ENCODE measurements at places on chromosomes 7 and 10.
A peak's percentile ranks its signal among the peaks of the same experiment; 100 is the strongest.

GRCh38 chr7:102376964-102377466 lies 19.1 kb upstream of the PRKRIP1 start:
- no peak for DNase-seq

DNA sequence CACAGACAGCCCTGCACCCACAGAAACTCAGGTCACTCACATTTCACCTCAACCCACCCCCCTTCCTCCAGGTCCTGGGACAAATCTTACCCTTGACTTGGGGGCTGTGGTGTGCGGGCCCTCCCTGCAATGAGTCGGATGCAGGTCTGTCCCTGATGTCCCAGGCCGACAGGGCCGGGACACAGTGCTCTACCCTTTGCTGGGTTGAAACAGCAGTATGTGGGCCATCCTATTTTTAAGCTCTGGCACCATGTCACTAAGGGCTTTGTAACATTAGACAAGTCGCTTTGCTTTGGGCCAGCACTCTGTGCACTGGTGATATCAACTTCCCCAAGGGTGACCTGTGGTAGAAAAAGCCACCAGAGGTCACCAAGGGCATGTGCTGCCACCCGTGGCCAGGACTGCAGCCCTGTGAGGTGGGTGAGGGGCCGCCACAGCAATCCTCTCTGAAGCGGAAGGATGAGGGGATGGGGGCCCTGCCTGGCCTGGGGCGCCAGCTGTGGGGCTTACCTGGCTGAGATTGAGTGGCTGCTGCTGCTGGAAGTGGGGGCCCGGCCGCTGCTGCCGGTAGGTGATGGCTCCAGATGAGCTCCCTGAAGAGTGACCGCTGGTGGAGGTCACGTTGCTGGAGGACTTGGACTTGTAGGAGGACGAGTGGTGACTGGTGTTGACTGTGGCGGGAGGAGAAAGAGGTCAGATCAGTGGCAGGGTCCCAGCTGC lies 51.3 kb downstream of the CLEC2L start:
- DNase-seq: no peak

- DNase-seq: no peak
Observed at GRCh38 chr10:98971464-98971863, 264.2 kb downstream of the HPSE2 start.

DNA sequence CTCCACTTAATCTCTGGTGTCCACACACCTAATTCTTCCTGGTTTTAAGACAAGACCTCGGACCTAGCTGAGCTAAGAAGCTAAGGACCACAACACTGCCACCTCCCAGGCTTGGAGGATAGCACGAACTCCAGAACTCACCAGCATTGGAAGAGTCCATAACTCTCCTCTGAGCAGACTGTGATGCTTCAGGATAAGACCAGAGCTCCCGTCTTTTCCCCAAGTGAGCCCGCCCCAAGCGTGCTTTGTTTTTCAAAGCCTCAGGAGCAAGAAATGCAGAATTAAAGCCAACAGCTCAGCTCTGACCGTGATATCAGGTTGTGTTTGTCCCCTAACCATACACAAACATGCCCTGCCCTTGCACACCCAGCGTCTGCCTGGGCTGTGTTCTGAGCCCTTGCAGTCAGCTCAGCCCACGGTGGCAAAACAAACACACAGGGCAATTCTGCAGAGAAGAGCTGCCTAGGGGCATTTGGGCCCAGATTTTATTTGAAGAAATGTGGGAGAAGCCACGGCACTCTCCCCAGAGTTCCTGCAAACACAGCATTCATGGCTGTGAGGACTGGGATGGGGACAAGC lies 145.4 kb downstream of the WDR11 start:
- DNase-seq: no peak

GRCh38 chr10:102616066-102616770 lies 28.1 kb upstream of the TRIM8 start:
- DNase-seq: no peak

GRCh38 chr7:135597181-135597925 lies 39.6 kb downstream of the NUP205 start:
- no peak for DNase-seq

DNA sequence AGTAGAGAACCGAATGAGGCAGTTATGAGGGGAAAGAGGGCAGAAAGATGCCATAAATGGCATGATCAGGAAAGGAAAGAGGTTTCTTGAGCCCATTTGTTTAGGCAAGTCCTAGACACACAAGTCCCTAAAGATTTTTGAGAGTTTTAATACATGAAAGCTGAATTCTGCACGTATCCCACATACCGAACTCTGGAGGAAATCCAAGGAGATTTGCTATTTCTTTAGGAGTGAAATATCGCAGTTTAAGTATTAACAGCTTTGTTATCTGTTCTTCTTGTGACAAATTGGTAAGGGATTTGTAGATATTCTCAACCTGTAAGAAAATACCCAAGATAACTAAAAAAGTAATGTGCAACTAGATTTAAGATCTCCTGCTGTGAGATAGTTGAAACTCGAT lies 23.7 kb upstream of the CUBN start:
- DNase-seq: no peak

GRCh38 chr10:75038335-75038734 lies 73.1 kb upstream of the SAMD8 start:
- DNase-seq: no peak

DNA sequence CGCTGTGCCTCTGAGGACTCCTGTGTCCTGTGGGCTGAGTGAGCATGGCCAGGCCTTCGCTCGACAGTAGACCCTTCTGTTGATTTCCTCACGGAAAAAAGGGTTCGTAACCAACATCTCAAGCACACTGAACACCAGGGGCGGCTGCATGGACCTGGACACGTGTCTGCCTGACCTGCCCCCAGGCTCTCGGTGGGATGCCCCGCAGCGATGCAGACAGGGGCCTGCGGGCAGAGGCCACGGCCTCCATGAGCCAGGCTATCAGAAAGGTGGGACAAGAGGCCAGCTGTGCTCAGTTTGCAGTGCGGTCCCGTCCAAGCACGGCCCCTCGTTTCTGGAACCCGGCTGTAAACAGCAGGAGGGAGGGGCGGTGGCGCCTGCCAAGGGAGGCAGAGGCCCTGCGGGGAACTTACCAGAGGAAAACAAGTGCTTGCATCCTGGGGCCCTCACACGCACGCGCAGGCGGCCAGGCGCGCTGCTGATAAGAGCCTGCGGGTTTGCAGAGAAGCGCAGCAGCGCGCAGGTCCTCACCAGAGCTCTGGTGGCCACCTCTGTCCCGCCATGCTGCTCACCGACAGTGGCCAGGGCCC lies 10.6 kb downstream of the GPR146 start:
- DNase-seq: no peak

DNA sequence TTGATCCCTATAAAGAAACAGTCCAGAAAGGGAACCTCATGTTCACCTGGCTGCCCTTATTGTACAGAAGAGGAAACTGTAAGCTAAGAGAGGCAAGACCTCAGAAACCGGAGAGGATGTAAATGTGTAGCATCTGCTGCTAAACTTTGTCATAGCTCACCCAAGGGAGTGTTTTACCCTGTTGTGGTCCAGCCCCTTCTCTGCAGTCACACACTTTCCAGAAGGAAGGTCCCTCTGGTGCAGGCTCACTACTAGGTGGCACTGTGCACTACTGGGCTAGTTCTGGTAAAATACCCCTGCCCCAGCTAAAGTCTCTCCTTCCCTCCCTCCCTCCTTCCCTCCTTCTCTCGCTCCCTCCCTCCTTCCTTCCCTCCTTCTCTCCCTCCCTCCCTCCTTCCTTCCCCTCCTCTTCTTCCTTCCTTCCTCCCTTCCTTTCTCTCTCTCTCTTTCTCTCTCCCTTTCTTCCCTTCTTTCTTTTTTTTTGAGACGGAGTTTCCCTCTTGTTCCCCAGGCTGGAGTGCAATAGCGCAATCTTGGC lies 42.5 kb upstream of the LCOR start:
- no peak for DNase-seq

- DNase-seq: no peak
Observed at GRCh38 chr7:85630904-85631600, 444.2 kb upstream of the SEMA3D start.

- no peak for DNase-seq
Observed at GRCh38 chr10:75744261-75744660, 312.8 kb downstream of the LRMDA start.

DNA sequence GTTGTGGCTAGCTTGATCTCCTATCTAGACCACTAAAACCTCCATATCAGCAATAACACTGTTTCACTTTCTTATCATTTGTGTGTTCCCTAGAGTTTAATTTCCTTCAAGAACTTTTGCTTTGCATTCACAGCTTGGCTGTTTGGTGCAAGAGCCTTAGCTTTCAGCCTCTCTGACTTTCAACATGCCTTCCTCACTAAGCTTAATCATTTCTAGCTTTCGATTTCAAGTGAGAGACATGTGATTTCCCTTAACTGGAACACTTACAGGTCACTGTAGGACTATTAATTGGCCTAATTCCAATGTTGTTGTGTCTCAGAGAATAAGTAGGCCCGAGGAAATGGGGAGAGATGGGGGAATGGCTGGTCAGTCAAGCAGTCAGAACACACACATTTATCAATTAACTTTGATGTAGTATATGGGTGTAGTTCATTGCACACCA lies 10.6 kb upstream of the BPGM start:
- DNase-seq: no peak

- no peak for DNase-seq
Observed at GRCh38 chr10:85851325-85851724, 515.3 kb downstream of the GRID1 start.

- no peak for DNase-seq
Observed at GRCh38 chr7:127717502-127718339, 65.7 kb downstream of the SND1 start.

DNA sequence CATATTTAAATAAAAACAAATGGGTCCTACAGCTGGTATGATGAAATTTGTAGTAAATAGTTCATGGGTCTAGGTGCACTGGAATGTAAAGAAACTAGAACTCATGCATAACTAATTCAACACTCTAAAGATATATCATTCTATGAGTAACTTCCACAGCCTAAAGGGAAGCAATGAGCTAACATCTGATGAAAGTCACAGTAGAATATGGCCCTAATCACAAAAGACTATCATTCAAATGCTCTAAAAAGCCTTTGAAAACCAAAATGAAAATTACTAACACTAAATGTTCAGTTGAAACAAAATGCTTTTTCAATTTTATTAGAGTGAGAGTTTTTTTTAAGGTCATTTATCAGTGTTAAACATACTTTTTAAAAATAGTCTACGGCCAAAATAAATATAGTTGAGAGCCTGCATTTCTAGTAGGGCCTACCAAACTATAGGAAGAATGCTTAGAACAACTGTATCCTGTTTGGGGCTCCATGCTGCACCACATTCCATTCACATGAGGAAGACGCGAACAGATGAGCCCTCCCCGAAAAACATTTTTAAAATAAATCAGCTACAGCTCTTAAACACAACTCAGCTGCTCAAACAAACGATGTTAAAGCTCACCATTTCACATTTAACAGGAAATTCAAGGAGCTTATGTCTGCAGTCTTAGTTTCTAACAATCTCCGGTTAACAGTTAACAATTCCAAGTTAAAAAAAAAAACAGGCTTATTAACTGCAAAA lies 134.5 kb downstream of the NRBF2 start:
- DNase-seq: no peak

- DNase-seq: no peak
Observed at GRCh38 chr7:156999958-157000726, 10.3 kb downstream of the MNX1 start.

DNA sequence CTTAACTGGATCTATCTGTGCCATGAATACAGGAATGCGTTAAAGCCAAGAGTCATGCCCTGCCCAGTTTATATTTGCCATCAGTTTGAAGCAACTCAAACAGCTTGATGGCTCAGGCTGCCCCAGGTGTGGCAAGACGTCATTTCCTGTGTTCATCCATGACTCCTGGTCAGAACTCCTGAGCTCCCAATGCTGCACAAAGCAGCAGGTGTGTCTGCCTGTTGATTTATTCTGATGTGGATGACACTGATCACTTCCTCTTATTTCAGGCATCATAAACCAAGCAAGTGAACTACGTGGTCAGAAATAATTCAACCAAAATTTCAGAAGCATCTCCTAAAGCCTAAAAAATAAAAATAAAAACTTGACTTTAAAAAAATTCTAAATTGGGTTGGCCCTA lies 68.5 kb downstream of the EZH2 start:
- no peak for DNase-seq

GRCh38 chr10:77173615-77174461 lies 463.8 kb downstream of the KCNMA1 start:
- DNase-seq: peak; percentile 65

DNA sequence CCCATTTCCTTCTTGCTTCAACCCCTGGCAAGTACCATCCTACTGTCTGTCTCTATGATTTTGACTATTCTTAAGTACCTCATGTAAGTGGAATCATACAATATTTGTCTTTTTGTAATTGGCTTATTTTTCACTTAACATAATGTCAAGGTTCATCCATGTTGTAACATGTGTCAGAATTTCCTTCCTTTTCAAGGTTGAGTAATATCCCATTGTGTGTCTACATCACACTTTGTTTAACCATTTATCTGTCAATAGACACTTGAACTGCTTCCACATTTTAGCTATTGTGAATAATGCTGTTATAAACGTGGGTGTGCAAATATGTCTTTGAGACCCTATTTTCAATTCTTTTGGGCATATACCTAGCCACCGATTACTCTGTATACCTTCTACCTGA lies 14.0 kb upstream of the CDK14 start:
- no peak for DNase-seq

DNA sequence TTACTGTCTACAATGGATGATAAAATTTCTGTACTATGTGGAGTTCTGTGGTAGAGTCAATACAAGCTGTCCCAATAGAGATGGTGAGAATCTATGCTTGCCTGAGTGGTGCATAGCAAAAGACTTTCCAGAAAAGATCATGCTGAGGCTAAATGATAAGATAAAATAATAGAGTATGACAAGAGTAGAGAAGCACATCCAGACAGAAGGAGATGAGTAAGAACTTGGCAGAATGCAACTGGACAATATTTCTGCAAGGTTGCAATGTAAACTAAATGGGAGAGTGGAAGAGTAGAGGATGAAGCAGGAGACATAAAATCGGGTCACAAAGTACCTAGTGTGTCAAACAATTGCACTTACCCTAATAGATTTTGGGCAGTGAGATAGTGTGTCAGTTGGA lies 347.6 kb downstream of the MDFIC start:
- DNase-seq: no peak

GRCh38 chr7:134129856-134130523 lies 2.9 kb downstream of the LRGUK start:
- DNase-seq: no peak

DNA sequence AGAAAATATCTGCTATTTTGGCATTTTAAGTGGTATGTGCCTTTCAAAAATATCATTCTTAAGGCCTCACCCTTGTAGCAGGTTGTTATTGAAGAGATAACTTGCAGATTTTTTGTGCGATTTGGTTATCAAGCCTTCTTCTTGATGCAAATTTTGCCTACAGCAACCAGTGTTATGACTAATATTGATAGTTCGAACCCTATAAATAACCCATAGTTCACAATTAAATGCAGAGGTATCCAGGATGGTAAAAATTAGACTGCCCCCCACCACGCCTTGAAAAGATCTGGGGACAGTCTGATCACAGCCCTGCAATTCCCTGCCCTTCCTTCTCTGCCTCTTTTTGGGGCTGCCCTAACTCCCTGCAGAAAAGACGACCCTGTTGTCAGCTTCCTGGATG lies 28.4 kb upstream of the RAPGEF5 start:
- DNase-seq: no peak

- no peak for DNase-seq
Observed at GRCh38 chr10:131310551-131311401, 745 bp downstream of the TCERG1L start.

- DNase-seq: peak; percentile 22
Observed at GRCh38 chr7:94289071-94289470, 105.6 kb upstream of the COL1A2 start.

- peak; percentile 19 for DNase-seq
Observed at GRCh38 chr10:120433141-120433540, 23.9 kb upstream of the PLPP4 start.

GRCh38 chr7:92809397-92809759 lies 27.0 kb downstream of the CDK6 start:
- no peak for DNase-seq

GRCh38 chr10:109976681-109977080 lies 31.1 kb upstream of the ADD3 start:
- no peak for DNase-seq
